ENCODE measurements at places on chromosomes 11 and 22.
A peak's percentile ranks its signal among the peaks of the same experiment; 100 is the strongest.

GRCh38 chr11:106467501-106467900, 390.0 kb downstream of the AASDHPPT start:
- no peak for DNase-seq

- DNase-seq, result peak; percentile 99
These were observed 2.0 kb upstream of the FERMT3 start for GRCh38 chr11:64204464-64204989.

DNA sequence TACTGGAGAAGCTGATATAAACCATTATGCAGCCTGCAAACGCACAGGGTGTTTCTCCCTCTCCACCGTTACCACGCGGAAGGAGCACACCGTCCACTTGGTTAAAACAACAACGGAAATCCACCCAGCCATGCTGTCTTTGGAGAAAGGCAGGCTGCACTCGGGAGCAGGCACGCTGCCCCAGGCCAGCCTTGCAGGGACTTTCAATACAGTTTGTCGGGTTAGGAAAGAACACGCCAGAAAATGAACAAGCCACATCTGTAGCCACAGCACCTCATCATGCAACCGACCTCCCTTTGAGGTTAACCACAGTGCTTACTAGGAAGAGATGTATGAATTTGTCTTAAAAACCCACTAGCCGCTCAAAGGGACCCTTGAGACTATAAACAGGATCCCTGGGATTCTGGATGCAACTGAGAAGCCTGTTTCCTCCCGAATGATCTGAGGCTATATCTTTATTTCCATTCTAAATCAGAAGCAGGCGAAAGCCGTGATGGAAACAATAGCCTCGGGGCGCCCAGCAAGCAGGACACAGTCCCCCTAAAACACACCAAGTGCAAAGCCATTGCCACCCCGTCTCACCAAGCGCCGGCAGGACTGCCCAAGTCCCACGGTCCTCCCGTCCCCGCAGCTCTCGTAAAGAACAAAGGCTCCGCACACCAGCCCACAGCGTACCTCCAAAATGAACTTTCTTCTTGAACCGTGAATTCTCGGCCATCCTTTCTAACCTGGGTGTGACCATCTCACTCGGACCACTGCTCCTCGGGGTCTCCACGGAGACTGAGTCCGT, 318.9 kb downstream of the CTTN start:
- DNase-seq, result no peak

DNA sequence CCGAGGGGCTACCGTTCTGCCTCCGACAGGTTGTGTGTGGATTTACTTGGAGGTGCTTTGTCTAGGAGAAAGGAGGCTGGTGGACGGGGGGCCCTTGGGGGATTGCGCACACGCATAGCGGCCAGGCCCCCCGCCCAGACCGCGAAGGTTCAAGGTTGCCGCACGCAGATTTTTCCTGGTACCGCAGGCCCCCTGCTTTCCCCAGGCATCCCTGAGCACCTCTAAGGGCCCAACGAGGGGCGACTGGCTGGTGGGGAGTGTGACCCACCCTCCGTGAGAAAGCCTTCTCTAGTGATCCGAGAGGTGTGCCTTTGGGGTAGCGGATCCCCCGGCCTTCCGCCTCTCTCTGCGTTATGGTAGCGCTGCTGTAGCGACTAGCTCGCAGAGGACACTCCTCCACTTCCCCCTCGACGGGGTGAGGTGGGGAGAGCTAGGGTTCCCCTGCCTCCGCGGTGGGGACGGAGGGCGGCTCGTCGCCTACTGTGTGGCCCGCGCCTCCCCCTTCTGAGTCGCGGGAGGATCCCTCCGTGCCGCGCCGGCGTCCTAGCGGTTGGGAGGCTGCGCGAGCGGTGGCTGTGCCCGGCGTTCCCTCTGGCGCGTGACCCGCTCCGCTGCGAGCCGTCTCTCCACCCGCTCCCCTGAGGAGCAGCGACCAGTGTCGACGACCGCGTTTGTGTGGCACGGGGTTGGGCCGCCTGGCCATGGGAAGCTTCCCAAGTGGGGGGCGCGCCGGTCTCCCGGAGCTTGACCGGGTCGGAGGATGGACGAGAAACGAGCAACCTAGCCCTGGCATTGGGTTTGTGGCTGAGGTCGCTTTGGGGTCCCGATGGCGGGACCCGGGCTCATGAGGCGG, 3900.0 kb upstream of the OR11H1 start:
- no peak for DNase-seq

DNA sequence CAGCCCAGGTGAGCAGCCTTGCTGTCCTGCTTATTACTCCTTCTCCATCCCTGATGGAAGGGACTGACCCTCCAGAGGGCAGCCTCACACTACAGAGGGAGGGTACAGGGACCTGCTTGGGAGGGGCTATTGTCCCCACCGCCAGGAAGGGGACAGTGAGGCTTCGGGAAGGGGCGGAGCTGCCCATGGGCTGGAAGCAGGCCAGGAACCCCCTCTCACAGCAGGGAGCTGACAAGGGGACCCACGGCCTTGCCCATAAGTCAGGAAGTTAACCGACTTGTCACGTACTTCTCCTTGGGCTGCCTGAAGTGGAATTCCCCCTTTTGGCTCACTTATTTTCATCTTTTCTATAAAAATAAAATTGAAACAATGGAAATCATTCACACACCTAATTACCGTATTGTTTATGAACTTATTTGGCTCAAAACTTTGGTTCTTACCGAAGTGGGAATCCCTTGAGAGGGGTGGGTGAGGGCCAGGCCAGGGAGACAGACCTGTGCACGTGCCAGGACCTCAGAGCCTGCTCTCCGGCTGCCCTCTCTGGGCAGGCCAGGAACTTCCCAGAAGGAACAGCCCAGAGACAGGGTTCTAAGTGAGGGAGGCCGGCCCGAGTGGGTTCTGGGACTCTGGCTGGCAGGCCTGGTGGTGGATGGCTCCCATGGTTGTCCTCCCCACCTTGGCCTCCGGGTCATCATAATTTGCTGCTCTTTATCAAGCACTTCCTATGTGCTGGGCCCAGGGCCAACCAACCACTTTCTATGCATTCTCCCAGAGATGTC, 5.8 kb downstream of the MGAT3 start:
- DNase-seq, result peak; percentile 58

GRCh38 chr11:96162816-96163499, 180.0 kb downstream of the MAML2 start:
- DNase-seq, result no peak

DNA sequence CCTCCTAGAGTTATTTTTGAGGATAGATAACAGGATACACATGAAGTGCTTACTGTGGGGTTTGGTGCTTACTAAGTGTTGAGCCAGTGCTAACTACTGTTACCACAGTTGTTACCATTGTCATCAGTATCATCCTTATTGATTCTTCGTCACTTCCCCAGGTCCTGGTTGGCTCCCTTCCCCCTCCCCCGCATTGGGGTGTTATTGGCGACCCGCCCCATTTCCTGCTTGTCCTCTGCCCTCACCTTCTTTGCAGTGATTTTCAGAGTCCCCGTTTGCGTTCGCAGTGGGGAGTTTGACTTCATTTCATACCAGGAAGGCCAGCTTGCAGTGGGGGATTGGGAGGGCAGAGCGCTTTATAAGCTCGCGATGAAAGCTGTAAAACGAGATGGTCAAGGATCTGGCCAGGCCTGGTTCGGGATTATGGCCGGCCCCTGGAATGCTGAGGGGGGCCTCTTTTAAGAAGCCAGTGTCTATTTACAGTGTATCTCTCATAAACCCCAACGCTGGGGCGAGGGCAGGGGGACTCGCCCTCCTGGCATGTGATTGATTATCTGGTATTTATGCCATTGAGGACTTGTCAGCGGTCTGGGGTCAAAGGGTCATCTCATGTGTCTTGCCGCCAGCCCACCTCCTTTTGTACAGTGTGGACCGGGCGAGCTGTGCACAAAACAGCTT, 84.6 kb upstream of the NNMT start:
- peak; percentile 28 for DNase-seq

GRCh38 chr11:69267395-69267805, 26.6 kb upstream of the MYEOV start:
- no peak for DNase-seq
